ELF-1 (cell line): ENCODE measurements at places on chromosomes 13 and 19.

GRCh38 chr13:111338841-111339240 lies 18.4 kb downstream of the TEX29 start:
- no peak for DNase-seq

DNA sequence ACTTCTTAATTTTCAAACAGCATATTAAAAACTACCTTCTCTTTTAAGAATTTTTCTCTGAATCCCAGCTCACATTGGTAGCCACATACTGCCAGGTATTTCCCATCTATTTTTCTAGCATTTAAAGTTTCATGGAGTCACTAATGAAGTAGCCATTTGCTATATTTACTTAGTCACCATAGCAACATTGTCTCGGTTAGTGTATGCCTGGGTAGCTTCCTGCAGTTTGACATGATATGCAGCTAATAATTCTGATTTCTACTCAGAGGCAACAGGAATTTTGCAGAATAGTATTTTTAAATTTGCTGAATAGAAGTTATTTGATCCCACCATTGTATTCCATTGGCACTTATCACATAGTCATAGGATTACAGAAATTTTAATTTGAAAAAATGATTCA lies 30.9 kb upstream of the KCTD4 start:
- no peak for DNase-seq

DNA sequence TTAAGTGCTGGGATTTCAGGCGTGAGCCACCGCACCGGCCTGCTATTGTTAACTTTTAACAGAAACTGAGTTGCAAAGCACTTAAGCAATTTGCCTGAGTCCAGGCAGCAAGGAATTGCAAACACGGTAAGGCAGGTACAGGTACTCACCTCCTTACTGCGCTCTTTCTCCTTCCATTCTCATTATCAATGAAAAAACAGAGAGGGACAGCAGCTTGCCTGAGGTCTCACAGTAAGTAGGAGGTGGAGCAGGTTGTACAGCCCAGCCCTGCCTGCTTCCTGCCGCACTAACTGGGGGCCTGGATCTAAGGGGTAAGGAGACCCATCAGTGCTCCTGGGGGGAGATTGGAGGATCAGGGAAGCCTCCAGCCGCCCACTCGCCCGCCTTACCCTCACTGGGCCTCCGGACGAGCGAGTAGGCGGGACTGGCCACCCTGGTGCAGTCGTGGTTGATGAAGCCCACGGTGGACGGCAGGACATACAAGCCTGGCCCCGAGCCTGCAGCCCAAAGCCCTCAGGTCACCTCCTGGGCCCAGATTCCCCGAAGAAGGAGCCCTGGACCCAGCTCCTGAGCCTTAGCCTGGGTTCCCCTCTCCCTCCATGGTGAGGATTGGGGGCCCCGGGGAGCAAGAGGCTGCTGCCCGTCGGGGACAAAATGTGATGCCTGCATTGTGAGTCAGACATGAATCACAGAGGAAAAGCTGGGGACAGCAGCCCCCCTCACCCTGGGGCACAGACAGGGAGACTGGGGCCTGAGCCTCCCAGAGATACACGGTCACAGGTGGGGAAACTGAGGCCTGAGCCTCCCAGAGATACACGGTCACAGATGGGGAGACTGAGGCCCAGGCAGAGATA lies 11.4 kb upstream of the SHC2 start:
- DNase-seq: no peak

DNA sequence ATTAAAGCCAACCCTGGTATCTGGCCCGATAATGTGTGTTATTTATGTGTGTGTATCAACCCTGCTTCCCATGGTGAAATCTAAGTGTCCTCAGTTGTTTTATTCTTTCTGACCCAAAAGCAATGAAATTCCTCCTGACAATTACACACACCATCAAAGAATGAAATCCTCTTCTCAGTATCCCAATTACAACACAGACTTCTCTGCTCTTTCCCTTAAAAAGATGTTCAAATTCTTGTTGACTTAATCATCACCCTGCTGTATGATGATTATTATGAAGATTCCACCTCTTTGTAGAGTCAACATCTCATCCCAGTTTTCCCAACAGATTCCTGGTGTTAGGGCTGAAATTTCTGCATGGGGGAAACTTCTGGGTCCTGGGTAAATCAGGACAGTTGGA lies 8.9 kb upstream of the TRPC4 start:
- no peak for DNase-seq

- no peak for DNase-seq
Observed at GRCh38 chr13:37535501-37535900, 63.1 kb downstream of the POSTN start.

DNA sequence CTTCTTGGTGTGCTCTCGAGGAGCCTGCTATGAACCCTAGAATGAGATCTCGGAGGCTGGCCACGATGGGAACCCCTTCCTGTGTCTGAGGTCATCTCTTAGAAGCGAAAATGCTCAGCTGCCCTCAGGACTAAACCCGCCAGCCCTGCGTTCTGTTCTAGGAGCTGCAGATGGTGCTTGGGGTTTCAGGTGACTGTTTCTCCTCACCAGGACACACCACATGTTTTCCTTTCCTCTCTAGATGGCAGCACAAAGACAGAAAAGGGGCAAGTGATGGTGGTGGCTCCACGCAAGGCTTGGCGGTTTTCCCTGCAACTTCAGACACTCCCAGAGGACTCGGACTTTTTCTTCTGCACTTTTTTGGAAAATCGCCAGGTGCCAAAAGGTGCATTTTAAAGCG lies 60.1 kb downstream of the RNASEH2B start:
- peak; percentile 79 for DNase-seq

- no peak for DNase-seq
Observed at GRCh38 chr13:93875547-93875946, 603.9 kb downstream of the DCT start.

DNA sequence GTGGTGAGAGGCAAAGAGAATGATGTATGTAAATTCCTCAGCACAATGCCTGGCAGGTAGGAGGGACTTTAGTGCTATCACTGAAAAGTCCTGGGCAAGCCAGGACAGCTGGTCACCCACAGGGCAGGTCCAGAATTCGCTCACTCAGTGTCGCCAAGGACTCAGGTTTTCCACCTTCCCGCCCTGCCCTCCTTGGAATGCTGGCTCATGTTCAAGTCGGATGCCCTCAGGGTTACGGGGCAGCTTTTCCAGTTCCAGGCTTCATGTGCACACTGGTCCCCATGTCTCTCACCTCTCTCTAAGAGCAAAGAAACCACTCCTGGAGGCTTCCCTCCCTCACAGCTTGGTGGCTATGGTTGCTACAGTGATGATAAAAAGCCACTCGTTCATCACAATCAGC lies 24.8 kb upstream of the NAXD start:
- DNase-seq: peak; percentile 55

- DNase-seq: no peak
Observed at GRCh38 chr13:25873242-25873612, 178.6 kb downstream of the SHISA2 start.

DNA sequence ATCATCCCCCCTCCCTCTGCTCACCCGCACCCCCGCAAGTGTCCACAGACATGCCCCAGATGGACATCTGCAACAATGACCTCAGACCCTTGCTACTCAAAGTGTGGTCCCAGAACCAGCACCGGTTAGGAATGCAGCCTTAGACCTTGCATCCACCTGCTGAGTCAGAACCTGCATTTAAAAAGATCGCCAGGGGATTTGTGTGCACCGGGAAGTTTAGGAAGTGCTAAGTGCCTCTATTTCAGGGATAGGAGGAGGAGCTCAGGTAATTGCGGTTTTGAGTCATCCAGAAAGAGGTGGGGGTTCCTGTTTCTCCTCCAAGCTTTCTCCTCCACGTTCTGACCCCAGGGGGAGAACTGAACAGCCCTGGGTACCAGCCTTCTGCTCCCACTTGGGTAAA lies 46.2 kb downstream of the CACNA1A start:
- DNase-seq: peak; percentile 15

- DNase-seq: no peak
Observed at GRCh38 chr19:6806488-6806887, 34.0 kb downstream of the VAV1 start.
